ENCODE measurements at places on chromosomes 7 and 10.

GRCh38 chr7:41809529-41809939, 106.6 kb upstream of the INHBA start:
- peak; percentile 68 for DNase-seq

DNA sequence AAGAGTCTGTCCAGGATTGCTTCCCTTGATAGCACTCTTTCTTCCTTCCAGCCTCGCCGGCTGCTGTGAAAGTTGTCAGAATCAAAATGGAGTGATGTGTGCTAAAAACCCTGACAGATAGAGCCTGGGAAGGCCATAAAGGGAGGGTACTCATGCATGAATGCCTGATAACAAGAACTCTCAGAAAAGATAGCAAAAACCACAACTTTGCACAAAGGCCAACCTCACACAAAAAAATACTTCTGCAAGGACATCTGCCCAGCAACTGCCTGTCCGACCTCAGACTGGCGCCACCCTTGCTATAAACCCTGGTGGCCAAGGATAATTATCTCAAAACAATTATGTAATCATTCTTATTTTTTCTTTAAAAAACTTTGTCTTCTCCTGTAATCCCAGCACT, 133.2 kb upstream of the SVIL start:
- no peak for DNase-seq

GRCh38 chr10:48640326-48640725, 35.5 kb upstream of the ARHGAP22 start:
- no peak for DNase-seq

GRCh38 chr10:91540733-91541132, 92.1 kb downstream of the PPP1R3C start:
- peak; percentile 71 for DNase-seq

DNA sequence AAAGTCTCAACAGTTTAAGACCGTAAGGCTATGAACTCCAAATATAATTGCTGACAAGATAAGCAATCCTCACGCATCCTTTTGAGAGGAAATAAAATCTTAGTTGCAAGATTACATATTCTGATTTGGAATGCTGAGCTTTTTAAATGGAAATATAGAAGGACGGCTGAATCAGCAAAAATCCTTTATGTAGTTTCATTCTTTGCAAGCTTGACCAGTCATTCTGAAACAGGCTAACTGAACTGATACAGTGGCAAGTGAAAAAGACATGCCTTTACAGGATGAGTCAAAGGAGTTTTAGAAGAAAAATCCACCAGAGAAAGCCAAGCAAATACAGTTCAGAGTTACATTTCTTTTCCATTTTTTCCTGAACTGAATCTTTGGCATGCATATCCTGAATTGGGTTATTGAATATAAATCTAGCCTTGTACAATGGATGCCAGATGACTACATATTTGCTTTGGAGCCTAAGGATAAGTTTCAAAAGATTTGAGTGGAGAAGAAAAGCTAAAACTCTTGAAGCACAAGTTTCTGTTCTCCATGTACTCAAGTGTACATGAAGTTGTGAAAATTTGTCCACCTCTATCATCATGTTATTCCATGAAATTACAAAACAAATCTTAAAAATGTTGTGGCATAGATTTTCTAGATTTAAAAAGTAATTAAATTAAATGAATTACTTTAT, 4.4 kb downstream of the VIM start:
- no peak for DNase-seq

- DNase-seq, result no peak
These were observed 276.2 kb upstream of the SORCS1 start for GRCh38 chr10:107440741-107441140.

GRCh38 chr10:115903207-115903606, 369.8 kb downstream of the GFRA1 start:
- peak; percentile 22 for DNase-seq

GRCh38 chr10:83522456-83522855, 616.9 kb upstream of the GHITM start:
- peak; percentile 77 for DNase-seq

- peak; percentile 92 for DNase-seq
These were observed 15.1 kb downstream of the PSAP start for GRCh38 chr10:71835671-71836595.

DNA sequence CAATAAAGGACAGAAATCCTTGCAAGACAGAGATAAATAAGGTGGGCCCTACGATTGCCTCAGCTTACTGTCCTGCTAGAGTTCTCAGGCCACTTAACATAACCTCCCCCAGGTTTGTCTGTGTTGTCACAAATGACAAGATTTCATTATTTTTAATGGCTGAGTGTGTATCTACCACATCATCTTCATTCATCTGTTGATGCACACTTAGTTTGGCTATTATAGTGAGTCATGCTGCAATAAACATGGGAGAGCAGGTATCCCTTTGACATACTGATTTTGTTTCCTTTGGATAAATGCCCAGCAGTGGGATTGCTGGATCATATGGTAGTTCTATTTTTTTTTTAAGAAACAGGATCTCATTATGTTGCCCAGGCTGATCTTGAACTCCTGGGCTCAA, 60.6 kb downstream of the PRTFDC1 start:
- DNase-seq, result peak; percentile 85

GRCh38 chr7:151383638-151384351, 26.0 kb downstream of the WDR86 start:
- no peak for DNase-seq

DNA sequence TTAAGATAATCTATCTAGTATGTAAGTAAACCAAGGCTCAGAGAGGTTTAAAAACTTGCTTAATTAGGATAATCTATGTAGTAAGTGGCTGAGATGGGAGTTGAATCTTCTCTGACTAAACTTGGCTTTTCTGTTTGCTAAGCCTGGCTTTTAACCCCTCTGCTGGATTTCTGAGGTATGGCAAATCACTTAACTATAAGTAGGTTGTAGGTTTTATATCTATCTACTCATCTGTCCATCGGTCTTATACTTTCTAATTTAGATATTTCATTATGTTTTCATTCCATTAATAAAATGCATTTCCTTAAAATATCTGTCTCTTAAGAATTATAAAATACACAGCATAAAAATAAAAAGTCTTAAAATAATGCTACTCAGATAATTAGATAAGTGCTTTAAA, 59.4 kb downstream of the ST7 start:
- DNase-seq, result no peak

GRCh38 chr7:103887853-103888602, 101.4 kb downstream of the RELN start:
- no peak for DNase-seq

DNA sequence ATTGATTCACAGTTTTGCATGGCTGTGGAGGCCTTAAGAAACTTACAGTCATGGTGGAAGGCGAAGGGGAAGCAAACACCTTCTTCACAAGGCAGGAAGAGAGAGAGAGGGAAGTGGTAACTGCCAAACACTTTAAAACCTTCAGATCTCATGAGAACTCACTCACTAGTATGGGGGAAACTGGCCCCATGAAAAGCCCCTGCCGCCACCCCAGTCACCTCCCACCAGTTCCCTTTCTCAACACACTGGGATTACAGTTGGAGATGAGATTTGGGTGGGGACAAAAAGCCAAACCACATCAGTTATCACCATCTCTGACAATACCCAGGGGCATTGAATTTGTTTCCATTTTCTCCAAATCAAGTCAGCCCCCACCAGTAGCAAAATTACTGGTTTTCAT, 740.4 kb downstream of the GATA3 start:
- DNase-seq, result no peak

DNA sequence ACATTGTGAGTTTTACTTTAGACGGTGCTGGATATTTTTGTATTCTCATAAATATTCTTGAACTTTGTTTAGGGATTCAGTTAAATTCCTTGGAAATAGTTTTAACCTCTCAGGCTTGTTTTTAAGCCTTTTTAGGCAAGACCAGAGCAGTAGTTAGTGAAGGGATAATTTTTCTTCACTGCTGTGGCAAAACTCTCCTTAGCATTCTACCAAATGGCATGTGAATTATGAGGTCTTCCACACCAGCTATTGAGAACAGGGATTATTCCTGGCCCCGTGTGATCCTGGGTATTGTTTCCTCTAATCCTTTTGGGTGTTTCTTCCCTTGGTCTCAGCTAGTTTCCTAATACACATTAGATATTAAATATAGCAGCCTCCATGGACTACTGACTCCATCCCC, 46.2 kb downstream of the CCDC71L start:
- no peak for DNase-seq

GRCh38 chr7:73454424-73454823, 20.8 kb downstream of the FZD9 start:
- no peak for DNase-seq
